ENCODE measurements at places on chromosomes 16 and 17.

- DNase-seq: no peak
Observed at GRCh38 chr17:78267253-78268073, 36.0 kb downstream of the TMEM235 start.

GRCh38 chr16:53892155-53892554, 188.2 kb downstream of the FTO start:
- DNase-seq: peak; percentile 70

- DNase-seq: no peak
Observed at GRCh38 chr17:78991906-78992532, 12.3 kb upstream of the LGALS3BP start.

DNA sequence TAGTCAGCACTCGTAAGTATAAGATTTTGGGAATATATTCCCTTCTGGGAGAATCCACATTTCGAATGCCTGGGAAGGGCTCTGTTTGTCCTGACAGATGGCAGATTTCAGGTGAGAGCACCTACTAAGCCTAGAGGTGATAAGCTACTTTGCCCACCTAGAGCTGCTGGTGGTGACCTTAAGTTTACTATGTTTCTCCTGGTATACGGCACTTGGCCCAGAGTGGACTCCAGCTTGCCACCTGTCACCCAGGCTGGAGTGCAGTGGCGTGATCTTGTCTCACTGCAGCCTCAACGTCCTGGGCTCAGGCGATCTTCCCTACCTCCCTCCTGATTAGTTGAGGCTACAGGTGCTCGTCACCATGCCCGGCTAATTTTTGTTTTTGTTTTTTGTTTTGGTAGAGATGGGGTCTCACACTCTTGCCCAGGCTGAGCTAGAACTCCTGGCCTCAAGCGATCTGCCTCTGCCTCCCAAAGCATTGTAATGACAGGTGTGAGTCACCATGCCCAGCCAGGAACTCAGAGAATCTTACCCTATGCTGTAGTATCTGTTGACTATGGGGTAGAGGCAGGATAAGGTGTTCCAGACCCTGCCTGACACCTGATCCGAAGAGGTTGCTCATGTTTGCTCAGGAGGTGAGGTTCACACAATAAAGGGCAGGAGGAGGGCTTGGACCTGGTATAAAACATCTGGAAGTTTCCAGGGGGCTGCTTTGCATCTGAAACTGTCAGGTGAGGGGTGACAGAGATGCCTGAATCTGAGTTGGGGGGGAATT, at the start of gene ZG16:
ZG16 (plus strand) TSS at position 681 of the 775 bp plus-strand sequence. CDS start 1,011 bp downstream, outside the sequence.
- DNase-seq: no peak

- no peak for DNase-seq
Observed at GRCh38 chr16:66551788-66552285, 539 bp upstream of the CKLF start.

- DNase-seq: no peak
Observed at GRCh38 chr17:45384047-45384788, 48.5 kb downstream of the ARHGAP27 start.

DNA sequence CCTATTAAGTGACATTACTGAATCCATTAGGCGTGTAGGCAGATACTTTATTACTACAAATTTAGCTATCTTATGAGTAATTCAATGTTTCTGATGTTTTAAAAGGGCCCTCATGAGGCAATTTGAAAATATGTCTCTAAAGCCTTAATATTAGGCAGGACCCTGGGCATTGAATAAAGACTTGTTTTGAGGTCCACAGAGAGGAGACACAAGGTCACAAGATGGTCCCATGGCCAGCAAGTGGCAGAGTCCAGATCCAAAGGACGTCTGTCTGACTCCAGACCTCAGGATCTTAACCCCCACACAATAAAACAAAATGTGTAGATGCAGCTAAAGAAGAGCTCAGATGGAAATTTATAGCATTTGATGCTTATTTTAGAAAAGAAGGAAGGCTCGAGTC, 31.9 kb upstream of the HEATR6 start:
- DNase-seq: no peak

All from C1 segment of cervical spinal cord (tissue), 14 donors.